Stimulated activated naive CD4-positive, alpha-beta T cell treated with Interleukin-2 at 50 U/mL for 16 hours (primary cell): ENCODE measurements at places on chromosomes 12 and 14.

GRCh38 chr14:75542588-75543091 lies 20.4 kb downstream of the BATF start:
- peak; percentile 86 for DNase-seq

- no peak for DNase-seq
Observed at GRCh38 chr14:50944647-50945413, 547 bp upstream of the PYGL start.

- no peak for DNase-seq
Observed at GRCh38 chr12:59080101-59080500, 159.8 kb upstream of the LRIG3 start.

GRCh38 chr14:75720842-75721498 lies 59.9 kb downstream of the TTLL5 start:
- no peak for DNase-seq

GRCh38 chr12:74204236-74204635 lies 333.4 kb upstream of the ATXN7L3B start:
- no peak for DNase-seq

DNA sequence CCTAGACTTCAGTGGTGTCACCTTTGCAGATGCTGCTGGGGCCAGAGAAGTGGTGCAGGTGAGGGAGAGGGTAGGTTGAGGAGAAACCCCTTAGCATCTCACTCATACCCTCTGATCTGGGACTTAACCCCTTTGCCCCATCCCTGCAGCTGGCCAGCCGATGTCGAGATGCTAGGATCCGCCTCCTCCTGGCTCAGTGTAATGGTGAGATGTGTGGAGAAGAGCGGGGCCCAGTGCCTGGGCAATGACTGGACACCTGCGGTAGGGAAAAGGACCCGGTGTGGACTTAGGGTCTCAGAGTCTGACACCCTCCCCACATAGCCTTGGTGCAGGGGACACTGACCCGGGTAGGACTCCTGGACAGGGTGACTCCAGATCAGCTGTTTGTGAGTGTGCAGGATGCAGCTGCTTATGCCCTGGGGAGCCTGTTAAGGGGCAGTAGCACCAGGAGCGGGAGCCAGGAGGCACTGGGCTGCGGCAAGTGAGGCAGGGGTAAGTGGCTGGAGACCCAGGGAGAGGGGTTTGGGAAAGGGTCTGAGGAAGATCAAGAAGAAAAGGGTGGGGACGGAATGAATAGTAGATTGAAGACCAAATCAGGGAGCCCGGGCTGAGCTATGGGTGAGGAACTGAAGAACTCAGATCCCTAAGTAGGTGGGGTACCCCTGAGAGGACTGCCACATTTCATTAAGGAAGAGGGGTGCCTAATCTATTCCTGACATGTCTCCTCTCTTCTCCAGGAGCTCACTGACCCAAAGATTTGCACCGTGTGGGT lies 7.6 kb downstream of the B4GALNT1 start:
- DNase-seq, result no peak

GRCh38 chr12:75208856-75209811 lies 505 bp downstream of the KCNC2 start:
- DNase-seq, result no peak

DNA sequence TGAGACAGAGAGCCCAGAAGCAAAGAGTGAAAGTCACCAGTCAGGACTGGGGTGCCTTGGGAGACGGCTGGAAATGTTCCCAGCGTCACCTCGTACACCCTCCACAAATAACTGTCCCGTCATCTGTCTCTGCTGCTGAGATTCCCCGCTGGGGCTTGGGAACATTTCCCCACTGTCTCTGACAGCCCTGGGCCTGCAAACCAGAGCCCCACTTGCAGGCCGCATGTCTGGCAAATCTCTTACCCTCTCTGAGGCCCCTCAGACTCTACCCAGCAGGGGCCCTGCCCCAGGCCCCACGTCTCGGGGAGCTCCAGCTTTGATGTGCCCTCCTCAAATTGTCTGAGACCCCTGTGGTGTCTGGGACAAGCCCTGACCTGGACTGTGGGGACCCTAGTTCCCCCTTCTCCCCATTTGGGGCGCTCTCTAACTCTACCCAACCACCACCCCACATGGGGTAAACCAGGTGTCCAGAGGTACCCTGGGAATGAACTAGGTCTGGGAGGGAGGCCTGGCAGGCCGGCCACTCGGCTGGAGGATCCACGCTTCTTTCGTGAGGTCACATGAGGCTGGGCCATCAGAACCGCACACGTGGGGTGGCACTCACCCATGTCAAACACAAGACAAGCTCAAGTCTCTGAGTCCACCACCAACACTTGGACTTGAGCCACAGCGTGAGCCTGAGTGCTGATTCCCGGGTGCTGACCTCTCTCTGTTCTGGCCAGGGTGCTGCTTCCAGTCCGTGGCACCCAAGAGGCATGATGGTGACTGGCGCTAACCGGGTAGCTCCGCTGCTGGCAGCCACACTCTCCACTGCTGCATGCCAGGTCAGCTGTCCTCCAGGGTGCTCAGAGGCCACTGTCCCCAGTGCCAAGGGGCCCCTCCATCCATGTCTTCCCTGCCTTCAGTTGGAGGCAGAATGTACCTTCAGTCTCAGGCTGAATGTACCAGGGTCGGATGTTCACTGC lies 59.8 kb downstream of the DIO3 start:
- DNase-seq, result no peak

- DNase-seq, result no peak
Observed at GRCh38 chr12:66152732-66153131, 17.1 kb downstream of the TMBIM4 start.

DNA sequence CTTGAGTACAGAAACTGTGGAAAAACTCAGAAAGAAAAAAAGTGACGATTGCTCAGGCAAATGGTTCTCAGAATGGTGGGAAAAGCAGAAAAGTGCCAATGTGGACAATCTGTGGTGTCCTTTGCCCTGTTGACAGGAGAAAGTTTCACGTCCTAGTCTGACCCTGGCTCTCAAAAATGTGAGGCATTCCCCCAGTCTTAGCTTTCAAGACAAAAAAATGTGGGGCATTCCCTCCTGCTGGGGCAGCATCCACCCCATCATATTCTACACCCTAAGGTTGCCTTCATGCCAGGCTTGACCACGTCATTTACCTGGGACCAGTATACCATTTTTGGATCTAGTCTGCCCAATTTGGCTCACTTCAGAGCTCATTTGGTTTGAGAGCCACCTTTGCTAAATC lies 20.7 kb upstream of the ANAPC7 start:
- no peak for DNase-seq

GRCh38 chr14:34466691-34467090 lies 4.7 kb upstream of the SPTSSA start:
- DNase-seq, result no peak

DNA sequence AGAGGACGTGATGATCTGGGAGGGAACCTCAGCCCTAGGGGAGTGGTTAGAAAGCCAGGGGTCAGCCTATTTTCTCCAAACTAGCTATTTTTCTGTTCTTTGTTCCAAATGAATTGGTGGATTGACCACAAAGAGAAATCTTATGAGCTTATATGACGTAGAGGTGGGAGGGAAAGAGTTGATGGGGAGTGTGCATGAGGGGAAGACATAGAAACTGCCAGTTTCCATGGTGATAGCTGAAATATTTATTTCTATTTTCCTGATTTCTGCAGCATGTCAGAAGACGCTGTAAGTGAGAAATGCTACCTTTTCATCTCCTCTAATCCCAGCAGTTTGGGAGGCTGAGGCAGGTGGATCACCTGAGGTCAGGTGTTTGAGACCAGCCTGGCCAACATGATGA lies 51.4 kb upstream of the CISTR start:
- DNase-seq, result no peak

GRCh38 chr12:65786041-65786440 lies 38.2 kb upstream of the HMGA2 start:
- DNase-seq, result no peak

DNA sequence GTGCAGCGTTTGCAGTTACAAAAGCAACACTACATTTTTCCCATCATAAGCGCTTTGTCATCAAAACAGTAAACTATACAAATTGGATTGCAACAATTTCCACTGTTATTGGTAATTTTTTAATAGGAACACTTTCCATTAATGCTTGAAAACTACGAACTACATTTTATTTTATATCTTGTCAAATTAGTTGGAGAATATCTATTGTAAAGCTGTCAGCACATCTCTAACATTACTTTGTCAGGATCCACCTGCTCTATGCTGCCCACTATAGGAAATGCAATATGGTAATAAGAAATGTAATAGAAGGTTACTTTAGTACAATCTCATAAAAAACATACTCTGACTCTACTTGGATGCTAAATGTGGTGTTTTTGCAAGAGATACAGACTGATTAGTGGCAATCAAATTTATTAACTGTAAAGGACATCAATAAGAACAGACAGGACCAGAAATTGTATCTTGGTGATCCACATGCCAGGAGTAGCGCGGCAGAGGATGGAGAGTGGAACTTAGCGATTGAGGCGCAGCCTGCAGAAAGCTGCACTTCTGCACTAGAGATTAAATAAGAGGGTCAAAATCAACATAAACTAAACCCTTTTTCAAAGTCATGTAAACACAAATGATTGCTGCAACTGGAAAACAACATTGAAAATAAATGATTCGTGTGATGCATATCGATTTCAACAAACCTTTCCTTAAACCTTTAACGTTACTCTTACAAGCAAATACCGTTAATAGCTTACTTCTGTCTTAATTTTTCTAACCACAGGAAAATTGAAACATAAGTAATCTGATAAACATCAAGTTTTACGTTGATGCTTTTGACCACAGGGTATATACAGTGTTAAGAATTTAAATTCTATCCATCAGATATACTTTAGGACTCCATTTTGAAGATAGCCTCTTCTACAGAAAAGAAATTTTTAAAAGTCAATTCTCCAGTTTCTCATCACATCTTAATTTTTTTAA lies 3.6 kb upstream of the ARID2 start:
- peak; percentile 2 for DNase-seq

DNA sequence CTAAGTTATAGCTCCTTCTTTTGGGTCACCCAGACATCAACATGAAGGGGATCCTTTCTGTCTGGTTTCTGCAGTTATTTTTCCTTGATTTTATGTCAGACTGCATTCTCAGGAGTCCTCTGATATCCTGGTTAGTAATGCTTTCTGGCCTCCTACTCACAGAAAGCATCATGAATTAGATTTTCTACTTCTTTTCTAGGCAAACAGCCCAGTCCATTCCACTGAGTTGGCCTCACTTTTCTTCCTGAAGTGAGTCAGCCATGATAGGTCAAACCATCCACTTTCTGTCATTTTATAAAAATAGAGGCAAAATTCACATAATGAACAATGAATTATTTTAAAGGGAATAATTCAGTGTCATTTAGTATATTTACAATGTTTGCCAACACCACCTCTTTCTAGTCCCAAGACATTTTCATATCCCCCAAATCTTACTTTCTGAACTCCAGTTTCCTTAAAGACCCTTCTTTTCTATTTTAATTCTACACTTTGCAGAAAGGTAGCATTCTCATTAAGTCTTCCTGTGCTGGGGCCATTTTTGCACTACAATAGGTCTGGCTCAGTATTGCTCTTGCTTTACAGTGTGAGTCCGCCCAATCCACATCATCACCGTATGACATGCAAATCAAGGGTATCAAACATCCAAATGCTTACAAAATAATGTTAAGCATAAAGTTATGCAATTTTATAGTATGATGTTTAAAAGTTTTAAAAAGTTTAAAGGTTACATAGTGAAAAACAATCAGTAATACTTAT lies 95.1 kb downstream of the UNC79 start:
- no peak for DNase-seq

DNA sequence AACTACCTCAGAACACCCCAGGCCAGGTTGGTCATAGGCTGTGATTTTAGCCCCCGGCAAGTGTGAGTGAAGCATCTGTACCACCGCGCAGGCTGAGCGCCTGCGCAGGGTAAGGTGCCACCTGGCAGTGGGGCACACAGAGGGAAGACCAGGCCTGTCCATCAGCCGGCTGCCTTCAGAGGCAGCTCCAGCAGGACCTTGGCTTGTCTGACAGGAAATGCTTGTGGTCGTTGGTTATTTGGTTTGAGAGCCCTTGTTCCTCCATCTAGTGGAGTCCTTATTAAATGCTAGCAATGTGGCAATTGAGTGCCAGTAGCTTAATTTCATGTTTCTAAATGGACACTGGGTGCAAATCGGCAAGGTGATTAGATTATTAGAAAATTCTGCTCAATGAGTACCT lies 27.5 kb downstream of the SLC25A29 start:
- DNase-seq, result no peak

- no peak for DNase-seq
Observed at GRCh38 chr14:101601606-101602465, 40.5 kb downstream of the DIO3 start.

GRCh38 chr12:92124689-92125029 lies 21.0 kb downstream of the BTG1 start:
- no peak for DNase-seq

DNA sequence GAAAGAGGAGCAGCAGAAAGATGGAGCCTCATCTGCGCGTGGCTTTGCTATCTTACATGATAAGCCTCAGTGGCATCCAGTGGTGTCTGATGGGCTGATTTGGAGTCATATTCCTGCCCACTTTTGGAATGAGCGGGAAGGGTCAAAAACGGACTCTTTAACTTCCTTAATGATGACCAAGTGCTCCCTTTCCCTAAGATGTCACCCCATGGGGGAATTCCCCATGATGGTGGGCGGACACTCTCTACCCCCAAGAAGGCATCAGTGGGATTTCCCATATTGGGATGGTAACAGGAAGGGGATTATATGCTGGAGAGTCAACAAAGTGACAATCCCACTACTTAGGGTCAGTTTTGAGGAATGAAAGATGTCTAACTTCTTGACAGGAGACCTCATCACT lies 110.9 kb downstream of the GPATCH2L start:
- DNase-seq, result no peak

DNA sequence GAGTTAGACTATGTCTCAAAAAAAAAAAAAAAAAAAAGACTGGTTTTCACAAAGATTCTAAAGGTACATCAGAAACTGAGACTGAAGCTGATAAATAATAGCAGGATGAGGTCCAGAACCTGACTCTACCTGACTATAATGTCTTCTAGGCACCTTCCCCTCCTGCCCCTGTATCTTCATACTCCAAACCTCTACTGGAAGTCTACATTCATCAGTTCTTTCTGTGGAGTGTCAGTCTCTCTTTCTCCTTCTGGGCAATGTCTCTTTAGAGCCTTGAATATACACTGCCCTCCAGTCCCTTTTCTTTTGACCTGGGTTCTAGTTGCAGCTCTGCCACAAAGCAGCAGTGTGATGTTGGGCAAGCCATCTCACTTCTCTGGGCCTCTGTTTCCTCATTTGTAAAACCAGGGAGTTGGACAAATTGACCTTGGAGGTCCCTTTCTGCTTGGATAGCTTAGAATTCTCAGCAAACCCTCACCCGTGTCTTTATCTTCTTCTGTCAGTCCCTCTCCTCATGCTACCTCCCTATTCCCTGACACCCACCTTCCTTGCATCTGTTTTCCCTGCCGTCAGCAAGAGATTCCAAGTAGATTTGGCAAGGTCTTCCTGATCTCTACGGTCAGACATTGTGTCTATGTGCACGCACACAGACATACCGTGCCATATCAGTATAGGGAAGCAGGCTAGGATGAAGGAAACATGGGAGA lies 4.3 kb downstream of the NFE2 start:
- DNase-seq, result no peak

- no peak for DNase-seq
Observed at GRCh38 chr12:128864516-128865186, 11.4 kb downstream of the GLT1D1 start.
